ENCODE measurements at places on chromosomes 11 and 22. TPM values are rescaled to one million over a fixed set of nuclear protein-coding genes. Genes with fewer than 3 reads are reported as not detected.

Gene ACRV1
- not detected for total RNA-seq

Gene LINC01488
- total RNA-seq = not detected

Gene IL18
- 15.3 TPM for total RNA-seq

Gene C11orf86
- total RNA-seq = not detected

Gene UBQLNL
- total RNA-seq = 2.3 TPM

Measured in tibial nerve (tissue), 4 donors.